ENCODE measurements at places on chromosomes 1 and 21.

DNA sequence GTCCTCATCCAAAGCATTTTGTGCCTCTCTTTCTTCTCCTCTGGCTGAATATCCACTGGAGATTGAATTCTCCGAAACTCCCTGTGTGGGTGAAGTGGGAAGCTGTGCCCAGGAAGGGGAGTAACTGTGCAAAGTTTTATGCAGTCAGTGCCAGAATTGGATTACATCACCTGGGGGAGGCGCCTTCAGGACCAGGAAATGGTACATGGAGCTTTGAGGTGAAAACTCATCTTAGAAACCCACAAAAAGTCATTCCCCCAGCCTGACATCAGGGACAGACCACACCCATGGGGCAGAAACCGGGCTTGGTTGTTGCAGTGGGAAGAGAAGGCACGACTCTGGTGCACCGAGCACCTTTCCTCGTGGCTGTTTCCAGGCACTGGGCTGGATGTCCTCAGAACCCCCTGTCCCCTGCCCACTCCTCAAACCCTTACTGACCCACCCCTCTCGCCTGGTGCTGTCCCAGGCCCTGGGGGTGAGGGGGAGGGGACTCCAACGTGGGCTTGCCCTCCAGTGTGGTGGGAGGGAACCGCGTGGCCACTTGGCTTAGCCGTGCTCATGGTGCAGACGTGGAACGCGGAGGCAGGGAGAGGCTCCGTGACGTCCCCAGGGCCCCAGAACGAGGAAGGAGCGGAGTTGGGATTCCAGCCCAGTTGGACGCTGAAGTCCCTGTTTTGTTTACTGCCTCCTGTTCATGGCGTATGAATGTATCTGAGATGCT is 15.7 kb downstream of the TFF3 start:
- H3K4me3 ChIP-seq: no peak overlapping the region
- no peak overlapping the region for H3K27ac ChIP-seq
- no peaks in the 10 kb centered on the region for H3K27me3 ChIP-seq

GRCh38 chr1:64184003-64184440 is 19.4 kb upstream of the UBE2U start:
- no peak overlapping the region for H3K4me3 ChIP-seq
- peaks cover 15% of the 10 kb centered on the region for H3K27me3 ChIP-seq
- DNase-seq: no peak
- no peaks in the 10 kb centered on the region for H3K36me3 ChIP-seq

DNA sequence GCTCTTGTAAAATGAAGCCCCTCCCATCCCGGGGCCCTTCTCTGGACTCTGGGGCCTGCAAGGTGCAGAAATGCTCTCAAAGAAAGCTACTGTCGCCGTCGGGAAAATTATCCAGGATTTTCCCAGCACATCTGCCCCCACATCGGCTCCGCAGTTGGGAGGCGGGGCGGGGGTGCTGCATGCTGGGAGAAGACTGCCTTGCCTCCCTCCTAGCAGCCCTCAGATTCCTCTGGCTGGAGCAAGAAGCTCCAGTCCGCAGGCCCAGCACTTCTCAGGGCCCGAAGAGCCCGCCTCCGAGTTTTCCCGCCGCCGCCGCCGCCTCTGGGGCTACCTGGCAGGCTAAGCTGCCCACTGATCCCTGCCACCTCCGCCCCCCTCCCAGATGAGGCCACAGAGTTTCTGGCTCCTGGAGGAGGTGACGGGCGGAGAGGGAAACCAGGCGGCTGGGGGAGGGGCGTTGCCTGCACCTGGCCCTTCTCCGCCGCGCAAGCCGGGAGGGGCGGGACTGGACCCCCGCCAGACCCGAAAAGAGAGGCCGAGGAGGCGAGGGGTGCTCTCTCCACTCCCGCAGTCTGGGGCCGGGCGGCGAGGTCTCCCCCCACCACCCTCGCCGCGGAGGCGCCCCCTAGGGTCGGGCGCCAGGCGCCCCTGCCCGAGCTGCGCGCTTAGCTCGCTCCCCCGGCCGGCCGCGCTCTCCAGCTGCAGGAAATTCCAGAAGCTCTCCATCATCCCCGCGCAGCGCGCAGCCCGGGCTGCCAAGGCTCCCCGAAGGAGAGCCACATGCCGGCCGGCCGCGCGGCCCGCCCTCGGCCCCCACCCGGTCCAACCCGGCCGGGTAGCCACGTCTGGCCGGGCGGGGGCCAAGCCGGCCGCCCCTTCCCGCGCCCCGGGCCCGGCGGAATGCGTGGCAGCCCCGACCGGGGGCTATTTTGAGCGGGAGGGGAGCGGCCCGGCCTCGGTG is 28.8 kb downstream of the AHDC1 start:
- H3K36me3 ChIP-seq: peaks cover 2% of the 10 kb centered on the region
- H3K4me1 ChIP-seq: peaks cover 41% of the 10 kb centered on the region
- H3K27me3 ChIP-seq: no peaks in the 10 kb centered on the region
- no peak for DNase-seq
- H3K27ac ChIP-seq: no peak overlapping the region
- peak overlapping the region; percentile 23 for H3K4me3 ChIP-seq

- peaks cover 62% of the 10 kb centered on the region for H3K27me3 ChIP-seq
- H3K36me3 ChIP-seq: no peaks in the 10 kb centered on the region
- DNase-seq: no peak
- H3K4me1 ChIP-seq: no peaks in the 10 kb centered on the region
Measured at GRCh38 chr1:47023268-47024140, at the start of gene CYP4X1. CYP4X1 (plus strand) TSS chr1:47023669; CDS start chr1:47023818, 149 bp downstream.

GRCh38 chr1:203681739-203682138 is 55.1 kb downstream of the ATP2B4 start:
- H3K4me1 ChIP-seq: peaks cover 49% of the 10 kb centered on the region
- peak overlapping the region; percentile 95 for H3K27ac ChIP-seq
- no peaks in the 10 kb centered on the region for H3K27me3 ChIP-seq
- no peak for DNase-seq
- peak overlapping the region; percentile 27 for H3K4me3 ChIP-seq

Data from central memory CD8-positive, alpha-beta T cell (primary cell).